ENCODE measurements at places on chromosomes 12 and 14.

DNA sequence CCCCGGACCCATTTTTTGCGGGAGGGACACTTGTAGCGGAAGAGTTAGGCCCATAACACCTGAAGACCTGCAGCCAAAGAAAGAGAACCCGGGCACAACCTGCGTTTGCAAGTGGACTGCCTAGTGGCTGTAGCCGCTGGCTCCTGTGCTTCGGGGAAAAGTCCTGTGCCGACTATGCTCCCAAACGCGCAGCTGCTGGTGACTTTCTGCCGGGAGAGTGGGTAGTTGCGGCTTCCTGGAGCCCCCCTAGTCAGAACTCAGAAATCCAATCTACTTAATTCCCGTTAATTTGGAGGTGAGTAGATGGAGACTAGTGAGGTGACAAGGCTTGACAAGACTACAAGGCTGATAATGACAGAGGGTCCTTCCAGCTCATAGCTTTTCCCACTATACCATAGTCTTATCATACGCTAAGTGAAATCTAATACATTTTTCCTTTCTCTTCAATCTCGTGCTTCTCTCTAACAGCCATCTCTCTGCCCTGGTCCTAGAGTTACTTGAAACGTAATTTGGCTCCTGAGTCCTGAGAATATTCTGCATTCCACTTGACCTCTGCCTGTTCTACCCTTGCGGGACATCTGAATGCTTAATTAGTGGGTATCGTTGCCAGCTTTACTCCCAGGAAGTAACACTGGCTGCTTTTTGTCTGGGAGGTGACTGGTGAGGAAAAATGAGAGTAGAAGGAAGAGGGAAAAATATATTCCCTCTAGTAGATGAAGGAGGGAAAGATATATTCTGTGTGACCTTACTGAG, 556 bp downstream of the MTHFD1 start:
- DNase-seq, result peak; percentile 52

GRCh38 chr14:40694023-40694422, 912.7 kb upstream of the LRFN5 start:
- no peak for DNase-seq

DNA sequence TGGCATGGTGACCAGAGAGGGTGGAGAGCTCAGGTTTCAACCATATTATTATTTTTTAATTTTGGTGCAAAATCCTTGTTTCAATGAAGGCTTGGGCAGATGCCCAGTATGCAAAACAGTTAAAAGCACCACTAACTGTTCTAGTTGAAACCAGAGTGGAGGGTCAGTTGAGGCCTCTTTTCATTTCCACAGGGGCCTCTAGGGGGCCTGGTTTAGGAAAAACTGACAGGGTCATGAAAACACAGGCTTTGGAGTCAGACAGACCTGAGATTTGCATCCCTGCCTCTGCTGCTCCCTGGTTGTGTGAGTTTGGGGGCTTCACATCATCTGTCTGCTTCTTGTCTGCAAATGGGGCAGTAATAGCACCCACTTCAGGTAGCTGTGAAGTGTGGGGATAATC, 3.3 kb upstream of the RPH3A start:
- DNase-seq, result no peak

DNA sequence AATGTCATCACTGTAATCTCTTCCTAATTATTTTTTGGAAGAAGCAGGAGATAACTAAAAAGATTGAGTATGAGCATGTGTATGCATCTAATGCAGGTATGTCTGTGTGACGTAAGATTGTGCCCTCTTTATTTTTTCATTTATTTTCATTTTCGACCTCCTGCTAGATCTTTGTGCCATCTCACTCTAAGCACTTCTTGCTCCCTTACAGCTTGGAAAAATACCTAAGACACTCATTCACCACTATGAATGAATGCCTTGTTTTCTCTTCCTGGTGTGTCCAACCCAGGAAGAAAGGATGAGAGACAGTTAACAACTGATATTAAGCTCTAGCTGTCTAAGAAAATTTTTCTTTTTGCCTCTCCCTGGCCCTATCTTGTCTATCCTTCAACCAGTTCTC, 76.8 kb upstream of the CISTR start:
- no peak for DNase-seq

- peak; percentile 92 for DNase-seq
These were observed 17.6 kb upstream of the RNASE3 start for GRCh38 chr14:20873370-20874177.

GRCh38 chr12:72278894-72279293, 6.7 kb downstream of the TRHDE start:
- DNase-seq, result no peak

GRCh38 chr14:59871166-59871495, 555 bp upstream of the RTN1 start:
- DNase-seq, result peak; percentile 30

DNA sequence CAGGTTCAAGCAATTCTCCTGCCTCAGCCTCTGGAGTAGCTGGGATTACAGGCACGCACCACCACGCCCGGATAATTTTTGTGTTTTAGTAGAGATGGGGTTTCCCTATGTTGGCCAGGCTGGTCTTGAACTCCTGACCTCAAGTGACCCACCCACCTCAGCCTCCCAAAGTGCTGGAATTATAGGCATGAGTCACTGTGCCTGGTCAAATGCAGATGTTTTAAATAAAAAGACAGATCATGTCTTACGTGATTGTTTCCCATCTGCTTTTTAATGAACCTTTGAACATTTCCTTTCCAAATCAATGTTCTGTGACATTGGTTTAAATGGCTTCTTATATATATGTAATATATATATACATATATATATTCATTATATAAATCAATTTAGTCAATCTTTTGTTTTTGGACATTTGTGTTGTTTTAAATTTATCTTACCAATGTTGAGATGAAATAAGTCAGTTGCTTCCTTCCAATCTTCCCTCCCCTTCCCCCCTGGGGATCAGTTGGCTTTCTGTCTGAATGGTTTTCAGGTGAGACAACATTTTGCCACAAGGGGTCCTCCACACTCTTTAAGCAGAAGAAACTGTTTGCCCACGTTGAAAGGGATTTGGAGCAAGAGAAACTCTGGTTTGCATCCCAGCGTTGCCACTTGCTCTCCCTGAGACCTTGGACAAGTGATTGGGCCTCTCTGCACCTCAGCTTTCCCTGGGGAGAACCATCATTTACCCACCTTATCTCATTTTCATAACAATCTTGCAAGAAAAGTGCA, 47.6 kb upstream of the RBM19 start:
- no peak for DNase-seq

DNA sequence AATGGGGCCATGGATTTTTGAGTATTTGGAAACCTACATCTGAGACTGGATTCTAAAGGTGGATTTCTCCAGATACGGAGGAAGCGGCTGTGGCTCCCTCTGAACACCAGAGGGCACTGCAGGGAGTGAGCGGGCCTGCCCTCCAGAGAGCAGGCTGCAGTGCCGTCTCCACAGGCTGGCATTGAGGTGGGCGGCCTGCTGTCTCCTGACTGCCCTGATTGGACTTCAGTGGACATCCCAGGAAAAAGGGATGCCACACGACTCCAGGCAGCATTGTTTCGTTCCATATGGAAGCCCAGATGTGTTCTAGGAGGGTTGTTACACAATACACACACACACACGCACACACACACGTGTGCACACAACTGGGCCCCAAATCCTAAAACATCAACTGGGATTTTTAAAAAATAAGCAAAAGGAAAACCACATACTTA, 20.9 kb upstream of the ANO2 start:
- peak; percentile 64 for DNase-seq

DNA sequence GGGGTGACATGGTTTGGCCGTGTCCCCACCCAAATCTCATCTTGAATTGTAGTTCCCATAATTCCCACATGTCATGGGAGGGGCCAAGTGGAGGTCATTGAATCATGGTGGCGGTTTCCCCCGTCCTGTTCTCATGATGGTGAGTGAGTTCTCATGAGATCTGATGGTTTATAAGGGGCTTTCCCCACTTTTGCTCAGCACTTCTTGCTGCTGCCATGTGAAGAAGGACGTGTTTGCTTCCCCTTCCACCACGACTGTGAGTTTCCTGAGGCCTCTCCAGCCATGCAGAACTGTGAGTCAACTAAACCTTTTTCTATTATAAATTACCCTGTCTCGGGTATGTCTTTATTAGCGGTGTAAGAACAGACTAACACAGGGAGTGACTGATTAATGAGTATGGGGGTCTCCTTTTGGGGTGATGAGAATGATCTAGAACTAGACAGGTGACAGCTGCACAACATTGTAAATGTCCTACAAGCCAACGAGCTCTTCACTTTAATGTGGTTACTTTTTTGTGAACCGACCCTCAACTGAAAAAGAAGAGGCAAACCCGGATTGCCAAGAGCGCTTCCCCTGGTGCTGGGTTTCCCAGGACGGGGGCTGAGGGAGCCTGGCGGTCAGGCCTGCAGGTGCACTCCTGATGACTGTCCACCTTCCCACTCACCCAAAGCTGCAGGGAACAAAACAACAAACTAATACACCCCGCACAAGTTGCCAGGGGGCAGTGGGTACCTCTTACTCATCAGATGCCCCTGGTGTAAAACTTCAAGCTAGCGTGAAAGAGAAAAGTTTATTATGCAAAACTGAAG, 90.1 kb downstream of the NCOR2 start:
- DNase-seq, result no peak

DNA sequence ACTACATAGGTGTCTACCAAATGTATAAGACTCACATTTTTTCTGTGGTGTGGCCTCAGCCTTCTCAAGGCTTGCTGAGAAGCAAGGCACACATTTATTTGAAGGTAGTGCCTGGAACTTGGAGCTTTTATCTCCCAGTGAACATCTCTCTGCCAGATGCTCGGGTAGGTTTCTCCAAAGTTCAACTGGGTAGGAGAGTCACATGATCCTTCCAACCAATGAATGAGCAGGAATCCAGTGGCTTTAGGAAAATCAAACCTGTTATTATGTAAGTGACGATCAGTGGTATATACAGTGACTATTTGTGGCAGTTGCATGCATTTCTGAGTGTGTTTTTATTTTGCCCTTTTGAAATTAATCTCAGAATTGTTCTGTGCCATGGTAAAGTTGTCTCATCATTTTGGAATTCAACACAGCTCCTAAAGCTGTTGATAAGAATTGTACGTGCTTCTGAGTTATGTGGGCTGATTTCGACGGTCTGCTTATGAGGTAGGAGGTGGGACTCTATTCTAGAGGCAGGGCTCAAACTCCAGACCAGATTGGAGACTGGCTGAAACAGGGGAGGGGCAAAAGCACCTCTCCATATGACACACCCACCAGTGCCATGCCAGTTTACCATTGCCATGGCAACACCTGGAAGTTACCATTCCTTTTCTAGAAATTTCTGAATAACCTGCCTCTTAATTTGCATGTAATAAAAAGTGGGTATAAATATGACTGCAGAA, 57.6 kb downstream of the EID3 start:
- DNase-seq, result no peak

DNA sequence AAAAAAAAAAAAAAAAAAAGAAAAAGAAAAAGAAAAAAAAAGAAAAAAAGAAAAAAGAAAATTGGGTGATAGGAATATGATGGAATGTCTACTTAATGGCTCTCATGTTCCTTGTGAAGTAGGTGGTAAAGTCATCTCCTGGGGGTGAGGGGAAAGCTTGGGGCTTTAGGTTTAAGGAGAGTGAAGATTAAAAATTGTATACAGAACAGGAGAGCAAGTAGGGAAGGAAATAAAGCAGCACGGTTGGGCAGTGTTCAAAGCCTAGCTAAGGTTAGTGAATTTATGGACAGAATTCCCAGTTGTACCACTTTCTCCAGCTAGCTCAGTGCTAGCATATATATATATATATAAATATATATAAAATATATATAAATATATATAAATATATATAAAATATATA, 40.0 kb upstream of the SLC2A13 start:
- peak; percentile 30 for DNase-seq

DNA sequence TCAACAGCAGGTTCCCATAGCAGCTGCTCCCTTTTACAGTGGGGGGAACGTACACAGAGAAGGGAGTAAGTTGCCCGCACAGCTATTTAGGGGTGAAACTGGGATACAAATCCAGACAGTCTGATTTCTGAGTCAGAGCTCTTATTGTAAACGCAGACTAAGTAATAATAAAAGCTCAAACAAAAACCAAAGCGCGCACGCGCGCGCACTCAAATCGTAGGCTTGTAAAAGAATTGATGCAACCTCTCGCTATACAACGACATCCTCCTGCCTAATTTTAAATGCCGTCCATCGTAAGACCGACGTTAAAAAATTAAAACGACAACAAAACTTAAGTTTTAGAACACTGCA, 747 bp upstream of the DACT1 start:
- DNase-seq, result peak; percentile 76

DNA sequence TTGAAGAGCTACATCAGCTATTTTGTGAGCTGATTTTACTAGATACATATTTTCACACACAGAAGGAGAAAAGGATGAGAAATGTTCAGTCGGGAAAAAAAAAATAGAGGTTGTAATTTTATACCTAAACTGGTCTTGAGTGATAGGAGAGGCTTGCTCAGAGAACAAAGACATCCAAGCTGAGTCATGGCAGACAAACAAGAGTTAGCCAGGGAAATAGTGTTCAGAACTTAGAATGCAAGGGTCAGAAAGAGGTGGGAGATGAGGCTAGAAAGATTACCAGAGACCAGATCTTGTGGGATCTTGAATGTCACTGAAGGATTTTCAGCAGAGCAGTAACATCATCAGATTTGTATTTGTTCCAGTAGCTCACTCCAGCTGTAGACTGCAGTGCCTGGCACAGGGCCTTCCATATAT, 121.9 kb upstream of the ATF1 start:
- DNase-seq, result no peak

DNA sequence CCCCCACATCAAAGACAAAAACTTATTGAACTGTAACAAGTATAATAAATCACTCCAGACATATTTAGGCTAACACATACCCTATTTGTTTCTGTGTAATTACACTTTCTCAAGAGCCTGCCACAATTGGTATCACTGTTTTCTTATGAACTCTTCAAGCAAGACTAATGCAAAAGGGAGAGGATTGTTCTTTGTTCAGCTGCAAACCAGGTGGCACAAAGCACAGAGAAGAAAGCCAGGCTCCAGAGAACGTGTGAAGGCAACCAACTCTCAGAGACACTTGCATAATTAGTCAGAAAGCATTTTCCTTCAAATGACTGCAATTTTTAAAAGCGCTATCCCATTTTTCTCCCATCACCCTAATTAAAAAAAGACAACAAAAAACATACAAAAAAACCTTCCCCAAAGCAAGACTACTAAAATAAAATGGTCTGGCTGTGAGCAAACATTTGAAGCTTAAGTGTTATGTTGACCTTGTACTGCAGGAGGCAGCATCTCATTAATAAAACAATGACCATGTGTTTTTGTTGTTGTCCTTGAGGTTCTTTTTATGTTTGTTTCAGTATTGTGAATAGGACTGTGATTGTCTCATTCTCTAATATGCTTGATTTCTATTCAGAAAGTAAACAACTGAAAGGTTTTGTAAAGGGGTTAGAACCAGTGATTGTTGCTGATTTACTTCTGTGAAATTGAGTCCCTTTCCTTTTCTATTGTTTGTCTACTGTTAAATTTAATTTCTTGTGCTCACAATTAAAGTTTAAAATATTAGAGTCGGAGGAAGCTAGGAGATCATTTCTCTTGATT, 452.7 kb upstream of the PDE3A start:
- peak; percentile 83 for DNase-seq

- no peak for DNase-seq
These were observed 3.3 kb downstream of the GUCY2C start for GRCh38 chr12:14693116-14693515.

Data from kidney (tissue), 22 donors.